ENCODE measurements at places on chromosomes 11 and 22.

DNA sequence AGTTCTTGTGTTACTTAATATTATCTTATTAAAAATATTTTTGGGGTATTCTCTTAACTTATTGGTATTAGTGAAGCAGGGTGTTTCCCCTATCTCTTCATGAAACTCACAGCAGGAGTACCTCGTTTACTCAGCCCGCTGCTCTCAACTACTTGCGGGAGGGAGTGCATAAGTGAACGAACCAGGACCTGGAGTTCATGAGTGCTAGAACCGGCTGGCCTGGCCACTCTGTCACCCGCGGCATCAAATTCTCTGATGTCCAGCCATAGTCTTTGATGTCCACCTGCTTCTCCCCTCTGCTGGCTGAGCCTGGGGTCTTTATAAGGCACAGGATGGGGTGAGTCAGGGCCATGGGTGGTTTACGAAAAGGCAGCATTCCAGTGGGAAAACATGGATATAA is 216.7 kb upstream of the ANO5 start:
- DNase-seq = no peak

DNA sequence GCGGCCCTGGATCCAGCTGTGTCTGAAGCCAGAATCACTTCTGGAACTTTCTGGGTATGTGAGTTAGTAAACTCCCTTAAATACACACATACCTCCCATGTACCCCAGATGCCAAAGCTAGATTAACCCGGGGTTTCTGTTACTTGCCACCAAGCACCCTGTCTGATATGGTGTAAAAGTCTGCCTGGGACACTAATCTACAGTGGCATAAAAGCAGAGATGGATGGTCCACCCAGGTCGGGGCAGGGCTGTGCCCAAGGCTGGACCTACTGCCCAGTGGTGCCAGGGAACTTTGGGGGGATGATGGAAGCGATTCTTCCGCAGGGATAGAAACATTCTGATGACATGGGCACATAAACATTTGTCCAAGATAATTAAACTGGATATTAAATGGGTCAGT is 12.7 kb downstream of the MRGPRF start:
- no peak for DNase-seq

DNA sequence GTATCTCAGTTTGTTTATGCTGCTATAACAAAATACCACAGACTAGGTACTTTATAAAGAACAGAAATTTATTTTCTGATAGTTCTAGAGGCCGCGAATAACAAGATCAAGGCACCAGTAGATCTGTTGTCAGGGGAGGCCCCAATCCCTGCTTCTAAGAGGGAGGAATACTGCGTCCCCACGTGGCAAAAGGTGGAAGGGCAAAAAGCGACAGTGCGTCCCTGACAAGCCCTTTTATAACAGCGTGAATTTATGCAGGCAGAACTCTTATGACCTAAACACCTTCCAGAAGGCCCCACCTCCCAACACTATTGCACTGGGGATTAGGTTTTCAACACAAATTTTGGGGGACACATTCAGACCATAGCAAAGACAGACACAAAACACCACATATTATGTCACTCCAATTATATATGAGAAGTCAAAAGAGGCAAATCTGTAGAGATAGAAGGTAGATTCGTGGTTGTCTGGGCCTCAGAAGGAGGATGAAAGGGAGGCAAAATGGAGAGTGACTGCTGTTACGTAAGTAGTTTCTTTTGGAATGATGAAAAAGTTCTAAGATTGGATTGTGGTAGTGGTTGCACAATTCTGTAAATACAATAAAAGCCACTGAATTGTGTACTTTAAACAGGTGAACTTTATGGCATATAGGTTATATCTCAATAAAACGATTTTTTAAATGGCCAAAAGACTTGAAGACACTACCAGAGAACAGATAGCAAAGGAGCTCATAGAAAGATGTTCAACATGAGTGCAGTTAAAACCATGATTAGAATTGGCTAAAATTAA is 30.1 kb upstream of the TNRC6B start:
- DNase-seq = no peak

GRCh38 chr11:103907548-103908455 is 128.6 kb upstream of the DDI1 start:
- DNase-seq = no peak

DNA sequence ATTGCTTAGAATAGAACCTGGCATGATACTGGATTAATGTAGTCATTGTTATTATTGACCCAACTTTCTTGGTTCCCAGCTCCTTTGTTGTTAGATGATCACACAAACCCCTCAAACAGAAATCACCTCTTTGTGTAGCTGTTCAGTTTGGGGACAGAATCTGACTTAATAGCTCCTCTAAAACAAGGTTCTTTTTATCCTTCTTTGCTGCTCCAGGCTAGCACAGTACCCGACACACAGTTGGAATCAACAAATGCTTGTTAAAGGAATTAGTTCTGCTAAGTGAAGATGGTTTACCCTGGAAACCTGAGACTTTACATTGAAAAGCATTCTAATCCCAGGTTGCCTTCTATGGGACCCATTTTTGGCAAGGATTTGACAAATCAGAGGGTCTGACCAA is 43.9 kb downstream of the GAB2 start:
- no peak for DNase-seq

- no peak for DNase-seq
Measured at GRCh38 chr11:121323046-121323607, 30.6 kb downstream of the SC5D start.

DNA sequence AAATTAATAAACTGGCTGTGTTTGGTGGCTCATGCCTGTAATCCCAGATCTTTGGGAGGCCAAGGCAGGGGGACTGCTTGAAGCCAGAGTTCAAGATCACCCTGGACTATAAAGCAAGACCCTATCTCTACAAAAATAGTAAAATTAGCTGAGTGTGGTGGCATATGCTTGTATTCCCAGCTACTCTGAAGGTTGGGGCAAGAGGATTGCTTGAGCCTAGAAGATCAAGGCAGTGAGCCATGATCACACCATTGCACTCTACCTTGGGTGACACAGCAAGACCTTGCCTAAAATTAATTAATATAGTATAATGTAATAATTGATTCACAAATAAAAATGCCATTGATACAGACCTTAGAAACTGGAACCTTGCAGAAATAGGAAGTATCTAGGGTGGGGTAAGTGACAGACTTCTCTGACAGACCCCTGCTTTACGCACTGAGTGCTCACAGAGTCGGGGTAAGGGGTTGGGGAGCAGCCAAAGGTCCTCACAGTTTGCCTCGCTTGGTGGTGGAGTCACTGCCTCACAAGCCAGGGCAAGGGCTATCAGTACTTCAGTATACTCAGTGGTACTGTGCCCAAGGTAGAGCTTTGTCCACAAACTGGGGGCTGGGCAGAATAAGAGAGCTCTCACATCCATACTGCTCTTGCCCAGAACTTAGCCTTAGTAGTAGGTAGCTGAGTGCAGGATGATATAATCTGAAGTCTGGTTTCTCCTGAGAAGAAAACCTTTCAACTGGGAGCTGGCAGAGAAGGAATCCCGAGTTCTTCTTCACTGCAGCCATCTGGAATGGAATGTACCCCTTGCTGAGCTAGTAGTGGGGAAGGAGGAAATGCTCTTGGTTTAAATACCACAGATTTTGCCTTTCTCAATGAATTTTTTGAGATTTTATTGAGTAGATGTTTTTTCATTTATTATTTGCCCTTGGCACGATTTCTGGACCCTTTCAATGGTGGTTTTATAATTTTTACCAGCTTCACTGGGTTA is 65.5 kb downstream of the EMSY start:
- DNase-seq = no peak

DNA sequence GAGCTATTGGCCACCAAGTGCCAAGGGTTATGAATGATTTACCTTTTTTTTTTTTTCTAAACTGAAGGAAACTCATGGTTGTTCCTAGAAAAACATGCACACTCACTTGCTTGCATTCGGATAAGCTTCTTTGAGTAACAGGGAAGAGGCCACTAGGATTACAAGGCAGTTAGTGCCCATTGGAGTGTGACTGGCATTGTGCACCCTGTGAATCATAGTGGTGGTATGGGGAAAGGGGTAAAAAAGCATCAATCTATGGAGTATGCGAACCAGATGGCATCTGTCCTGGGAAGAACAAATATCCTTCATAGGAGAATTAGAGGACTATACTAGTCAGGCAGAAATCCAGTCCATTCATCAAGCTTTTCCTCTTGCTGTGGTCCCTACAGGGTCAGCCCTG is 24.2 kb downstream of the CD44 start:
- no peak for DNase-seq

- no peak for DNase-seq
Measured at GRCh38 chr11:61682906-61683675, 2.9 kb downstream of the DAGLA start.

- no peak for DNase-seq
Measured at GRCh38 chr22:22733881-22734373, 89.5 kb downstream of the GGTLC2 start.

- no peak for DNase-seq
Measured at GRCh38 chr11:124123622-124124021, 8.4 kb downstream of the VWA5A start.

GRCh38 chr11:45057938-45058646 is 88.3 kb upstream of the PRDM11 start:
- no peak for DNase-seq

DNA sequence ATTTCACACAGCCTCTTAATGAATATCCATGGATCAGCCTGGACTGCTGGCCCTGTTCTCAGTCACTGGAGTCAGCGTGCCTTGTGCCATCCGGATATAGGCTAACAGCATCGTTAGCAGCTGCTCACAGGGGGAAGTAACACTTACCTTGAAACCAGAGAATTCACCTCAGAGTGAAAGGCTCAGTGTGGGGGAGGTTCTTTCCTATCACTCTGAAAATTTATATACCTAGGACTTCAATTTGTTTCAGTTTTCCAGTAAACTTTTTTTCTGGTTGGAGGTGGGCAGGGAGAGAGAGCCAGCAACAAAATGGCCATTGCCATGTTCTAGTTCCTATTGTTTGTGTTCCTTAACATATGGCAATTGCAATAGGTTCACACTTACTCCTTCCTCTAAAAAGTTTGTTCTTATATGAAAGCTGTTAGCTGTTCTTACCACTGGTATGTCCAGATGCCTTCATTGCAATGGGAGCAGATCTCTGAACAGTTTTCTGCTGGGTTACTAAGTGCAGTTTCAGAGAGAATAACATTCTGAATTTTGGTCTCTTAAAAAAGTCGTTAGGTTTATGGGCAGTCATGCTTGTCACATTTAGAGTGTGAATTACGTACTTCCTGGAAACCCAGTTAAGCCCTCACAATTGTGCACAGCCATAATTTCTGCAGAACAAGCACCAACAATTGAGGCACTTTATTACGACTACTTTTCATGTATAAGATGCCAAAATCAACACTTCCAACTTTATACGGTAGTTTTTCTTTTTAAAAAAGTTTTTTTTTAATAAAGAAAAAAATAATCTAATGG is 247.6 kb downstream of the CADM1 start:
- DNase-seq = peak; percentile 60

GRCh38 chr22:35567351-35568141 is 26.9 kb downstream of the RASD2 start:
- peak; percentile 49 for DNase-seq

- DNase-seq = no peak
Measured at GRCh38 chr11:121606354-121606753, 153.6 kb upstream of the SORL1-AS1 start.

DNA sequence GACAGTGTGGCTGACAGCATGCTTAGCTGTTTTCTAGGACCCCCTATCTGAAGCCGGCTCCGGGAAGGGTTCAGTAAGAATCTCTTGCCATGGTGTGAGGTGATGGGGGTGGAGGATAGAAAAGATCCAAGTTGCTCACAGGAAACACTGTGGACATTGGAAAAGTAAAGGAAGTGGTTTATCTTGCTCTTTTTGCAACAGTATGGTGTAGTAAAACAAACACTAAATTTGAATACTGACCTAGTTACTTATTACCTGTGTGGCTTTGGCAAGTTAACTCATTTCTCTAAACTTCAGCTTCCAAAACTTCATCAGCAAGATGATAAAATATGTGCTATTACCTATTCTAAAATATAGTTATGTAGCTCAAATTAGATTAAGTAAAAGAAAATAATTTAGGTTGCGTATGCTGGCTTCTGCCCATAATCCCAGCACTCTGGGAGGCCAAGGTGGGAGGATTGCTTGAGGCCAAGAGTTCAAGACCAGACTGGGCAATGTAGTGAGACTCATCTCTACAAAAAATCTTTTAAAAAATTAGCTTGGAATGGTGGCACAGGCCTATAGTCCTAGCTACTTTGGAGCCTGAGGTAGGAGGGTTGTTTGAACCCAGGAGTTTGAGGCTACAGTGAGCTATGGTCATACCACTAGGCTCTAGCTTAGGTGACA is 51.6 kb upstream of the APOA1 start:
- no peak for DNase-seq

GRCh38 chr22:30235687-30236170 is 10.8 kb downstream of the LIF start:
- no peak for DNase-seq
